Right ventricle myocardium superior (tissue), 1 donor: ENCODE measurements at places on chromosomes 5 and 9. TPM values are rescaled to one million over a fixed set of nuclear protein-coding genes. Genes with fewer than 3 reads are reported as not detected.

GRCh38 chr5:134001938-134002731 is 2.6 kb downstream of the VDAC1 start:
- peak; percentile 34 for DNase-seq

- peak; percentile 26 for DNase-seq
These were observed 25.6 kb upstream of the NSMF start for GRCh38 chr9:137484551-137485315.

- DNase-seq = no peak
These were observed 28.9 kb downstream of the FAM151B start for GRCh38 chr5:80516826-80517225.

GRCh38 chr5:177443144-177443983 is 3.2 kb upstream of the PRR7 start:
- no peak for DNase-seq

DNA sequence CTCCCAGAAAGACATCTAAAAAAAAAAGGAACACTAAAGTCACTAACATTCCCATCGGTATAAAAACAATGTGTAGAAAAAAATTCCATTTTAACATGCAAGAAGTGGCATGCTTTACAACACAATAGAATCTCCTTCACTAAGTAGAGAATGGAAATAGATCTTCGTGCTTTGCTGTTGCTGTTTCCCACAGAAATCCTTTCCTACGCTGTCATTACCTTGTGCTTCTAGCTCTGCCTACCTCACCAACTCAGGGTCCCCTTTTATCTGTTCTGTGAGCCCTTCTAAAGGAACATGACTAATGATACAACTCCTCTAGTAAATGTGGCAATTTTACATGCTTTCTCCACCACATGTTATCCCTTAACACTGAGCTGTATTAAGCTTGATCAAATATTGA is 202.9 kb downstream of the MCTP1 start:
- DNase-seq = no peak

- no peak for DNase-seq
These were observed 816.8 kb upstream of the DMAC1 start for GRCh38 chr9:8616414-8616813.

GRCh38 chr9:32986971-32987370 is 14.5 kb downstream of the APTX start:
- DNase-seq = no peak

GRCh38 chr9:89153232-89154017 is 25.2 kb downstream of the SHC3 start:
- no peak for DNase-seq

GRCh38 chr9:90325913-90326653 is 316.5 kb downstream of the DIRAS2 start:
- no peak for DNase-seq

Gene SPINK7
- not detected for total RNA-seq

Gene PCSK1
- total RNA-seq = not detected
